IMR-90 (cell line): ENCODE measurements at places on chromosomes 2 and 18.
A peak's percentile ranks its signal among the peaks of the same experiment; 100 is the strongest.

DNA sequence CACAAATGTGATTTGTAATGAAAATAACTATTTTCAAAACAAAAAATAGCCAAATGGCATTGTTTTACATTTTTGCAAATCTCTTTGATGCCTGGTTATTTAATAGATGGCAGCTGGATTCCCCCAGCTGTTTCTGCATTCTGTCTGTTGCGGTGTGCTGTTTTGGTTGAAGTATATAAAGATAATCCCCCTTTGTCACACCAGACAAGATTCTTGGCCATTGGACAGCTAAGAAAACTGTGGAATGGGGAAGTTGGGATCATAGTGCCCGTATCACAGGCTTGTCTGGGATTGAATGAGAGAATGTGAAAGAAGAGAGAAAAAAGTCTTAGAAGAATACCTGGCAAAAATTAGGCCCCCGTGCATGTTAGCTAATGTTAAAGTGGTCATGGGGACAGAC is 19.5 kb upstream of the LYPD6B start:
- no peak for DNase-seq

GRCh38 chr18:56884511-56884910 is 233.4 kb downstream of the WDR7 start:
- DNase-seq, result no peak

DNA sequence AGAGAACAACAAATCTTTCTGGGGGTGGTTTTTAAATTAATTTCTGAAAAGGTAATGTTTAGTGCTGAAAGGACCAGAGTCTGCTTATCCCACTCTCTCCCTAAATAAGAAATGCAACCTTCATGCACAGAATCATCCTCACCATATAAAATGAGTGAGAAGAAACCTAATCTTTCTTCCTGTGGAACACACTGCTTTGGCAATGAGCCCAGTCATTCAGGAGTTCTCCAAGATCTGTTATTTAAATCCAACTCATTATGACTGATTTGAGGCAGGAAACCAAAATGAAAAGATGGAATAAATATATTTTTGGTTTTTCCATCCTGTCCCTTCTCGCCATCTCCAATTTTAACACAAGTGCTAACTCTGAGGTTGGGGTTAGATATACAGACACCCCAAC is 228.3 kb downstream of the SRBD1 start:
- peak; percentile 65 for DNase-seq

DNA sequence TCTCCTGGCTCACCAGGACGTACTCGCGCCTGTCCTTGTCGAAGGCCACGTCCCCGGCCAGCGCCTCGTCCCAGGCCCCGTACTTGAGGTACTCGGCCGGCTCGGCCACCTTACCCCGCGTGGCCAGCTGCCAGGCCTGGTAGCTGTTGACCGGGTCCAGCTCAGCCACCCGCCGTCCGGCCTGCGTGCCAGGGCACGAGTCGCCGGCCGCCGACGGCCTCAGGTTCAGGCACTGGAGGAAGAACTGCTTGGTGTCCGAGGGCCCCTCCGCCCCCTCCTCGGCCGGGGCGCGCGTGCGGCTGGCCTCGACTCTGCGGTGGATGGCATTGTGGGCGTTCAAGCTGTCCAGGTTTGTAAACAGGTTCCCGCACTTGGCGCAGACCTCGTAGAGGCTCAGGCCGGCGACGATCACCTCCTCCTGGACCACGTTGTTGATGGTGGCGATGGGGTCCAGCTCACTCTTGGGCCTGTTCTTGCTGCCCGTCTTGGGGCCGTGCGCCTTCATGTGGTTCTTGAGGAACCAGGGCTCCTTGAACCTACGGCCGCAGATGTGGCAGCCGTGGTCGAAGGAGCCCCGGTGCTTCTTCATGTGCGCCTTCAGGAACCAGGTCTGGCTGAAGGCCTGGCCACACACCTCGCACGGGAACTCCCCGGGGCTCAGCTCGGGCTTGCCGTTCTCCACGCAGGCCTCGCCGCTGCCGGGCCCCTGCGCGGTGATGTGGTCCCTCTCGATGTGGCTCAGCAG is 53.2 kb downstream of the ZNF516 start:
- no peak for DNase-seq

DNA sequence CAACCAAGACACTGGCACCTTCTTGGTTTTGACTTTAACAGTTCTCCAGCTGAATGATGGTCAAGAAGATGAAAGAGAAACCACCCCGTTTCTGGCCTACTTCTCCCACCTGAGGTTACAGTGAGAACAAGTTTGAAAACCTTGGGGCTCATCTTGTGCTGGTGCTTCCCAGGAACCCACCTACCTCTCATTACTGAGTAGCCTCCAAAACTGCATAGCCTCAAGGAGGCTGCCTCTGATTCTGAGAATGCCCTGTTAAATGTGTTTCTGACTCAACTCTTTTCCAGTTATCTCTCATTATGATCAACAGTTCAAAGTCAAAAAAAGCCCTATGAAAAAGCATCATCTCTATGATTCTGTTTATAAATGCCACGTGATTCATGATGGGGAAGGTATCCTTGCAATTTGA is 121.9 kb downstream of the CACNB4 start:
- no peak for DNase-seq

DNA sequence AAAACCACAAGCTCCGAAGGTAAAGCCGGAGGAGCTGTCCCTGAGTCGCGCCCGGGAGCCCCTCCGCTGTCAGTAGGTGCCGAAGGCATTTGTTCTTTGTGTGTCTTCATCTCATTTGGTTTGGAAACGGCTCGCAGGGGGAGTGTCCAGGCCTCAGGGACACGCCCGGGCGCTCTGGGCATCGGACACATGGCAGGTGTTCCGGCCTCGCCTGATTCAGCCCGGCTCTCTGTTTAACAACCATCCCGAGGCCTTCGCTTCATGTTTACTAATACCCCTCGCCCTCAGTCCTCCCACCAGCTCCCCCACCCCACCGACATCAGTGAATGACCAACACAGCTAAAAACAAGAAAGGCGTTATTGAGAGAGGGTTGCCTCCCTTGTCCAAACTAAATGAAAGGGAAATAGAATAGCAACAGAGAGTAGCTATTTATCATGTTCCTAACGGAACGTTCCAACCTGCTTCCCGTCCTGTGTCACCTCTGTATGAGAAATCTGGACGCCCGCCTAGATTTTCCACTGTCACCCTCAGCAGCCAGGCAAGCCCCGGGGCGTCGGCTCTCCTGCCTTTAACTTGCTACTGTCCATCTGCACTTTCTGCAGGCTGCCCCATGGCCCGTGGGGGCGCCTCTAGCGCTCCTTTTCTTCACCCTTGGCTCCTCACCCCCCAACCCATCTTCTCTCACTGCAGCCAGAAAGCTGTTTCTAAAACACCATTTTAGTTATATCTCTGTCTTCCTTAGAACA is 73.9 kb downstream of the MYCN start:
- DNase-seq, result no peak

- DNase-seq, result no peak
These were observed 1150.3 kb downstream of the CNTNAP5 start for GRCh38 chr2:125175415-125175814.

- no peak for DNase-seq
These were observed 6.0 kb downstream of the RETREG2 start for GRCh38 chr2:219184121-219184520.
